MV-4-11 (cell line): ENCODE measurements at places on chromosomes 2 and 18.

DNA sequence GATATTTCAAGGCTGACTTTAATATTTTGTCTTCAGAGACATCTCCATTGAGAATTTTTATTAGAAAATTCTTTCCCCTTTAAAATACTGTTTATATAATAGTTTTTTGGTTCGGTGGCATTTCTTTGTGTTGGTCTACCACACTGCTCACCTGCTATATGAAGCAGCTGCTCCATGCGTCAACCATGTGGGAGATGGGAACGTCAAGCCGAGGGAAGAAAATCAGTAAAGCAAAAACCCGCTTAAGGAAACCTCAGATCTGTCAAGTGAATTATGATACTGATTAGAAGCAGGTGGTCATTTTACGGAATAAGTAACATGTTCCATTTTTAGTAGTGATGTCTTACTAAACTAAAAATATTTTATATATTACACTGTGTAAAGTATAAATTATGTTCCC, 5.6 kb upstream of the TMEM17 start:
- no peak for DNase-seq

DNA sequence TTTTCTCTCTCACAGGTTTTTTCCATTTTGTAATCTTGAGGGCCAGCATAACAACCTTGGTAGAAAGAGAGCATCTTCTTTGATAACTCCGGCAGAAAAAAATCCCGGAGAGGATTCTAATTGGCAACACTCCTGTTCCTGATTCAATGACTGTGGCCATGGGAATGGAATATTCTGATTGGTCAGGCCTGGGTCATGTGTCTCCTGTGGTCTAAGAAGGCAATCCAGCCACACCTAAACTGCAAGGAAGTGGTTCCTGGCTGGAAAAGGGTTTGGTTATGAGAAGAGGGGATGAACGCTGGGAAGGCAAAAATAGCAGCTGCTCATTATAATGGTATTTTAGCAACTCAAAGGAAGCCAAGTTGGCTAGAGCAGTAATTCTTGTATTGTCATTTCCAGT, 24.8 kb upstream of the ZNF638 start:
- no peak for DNase-seq

DNA sequence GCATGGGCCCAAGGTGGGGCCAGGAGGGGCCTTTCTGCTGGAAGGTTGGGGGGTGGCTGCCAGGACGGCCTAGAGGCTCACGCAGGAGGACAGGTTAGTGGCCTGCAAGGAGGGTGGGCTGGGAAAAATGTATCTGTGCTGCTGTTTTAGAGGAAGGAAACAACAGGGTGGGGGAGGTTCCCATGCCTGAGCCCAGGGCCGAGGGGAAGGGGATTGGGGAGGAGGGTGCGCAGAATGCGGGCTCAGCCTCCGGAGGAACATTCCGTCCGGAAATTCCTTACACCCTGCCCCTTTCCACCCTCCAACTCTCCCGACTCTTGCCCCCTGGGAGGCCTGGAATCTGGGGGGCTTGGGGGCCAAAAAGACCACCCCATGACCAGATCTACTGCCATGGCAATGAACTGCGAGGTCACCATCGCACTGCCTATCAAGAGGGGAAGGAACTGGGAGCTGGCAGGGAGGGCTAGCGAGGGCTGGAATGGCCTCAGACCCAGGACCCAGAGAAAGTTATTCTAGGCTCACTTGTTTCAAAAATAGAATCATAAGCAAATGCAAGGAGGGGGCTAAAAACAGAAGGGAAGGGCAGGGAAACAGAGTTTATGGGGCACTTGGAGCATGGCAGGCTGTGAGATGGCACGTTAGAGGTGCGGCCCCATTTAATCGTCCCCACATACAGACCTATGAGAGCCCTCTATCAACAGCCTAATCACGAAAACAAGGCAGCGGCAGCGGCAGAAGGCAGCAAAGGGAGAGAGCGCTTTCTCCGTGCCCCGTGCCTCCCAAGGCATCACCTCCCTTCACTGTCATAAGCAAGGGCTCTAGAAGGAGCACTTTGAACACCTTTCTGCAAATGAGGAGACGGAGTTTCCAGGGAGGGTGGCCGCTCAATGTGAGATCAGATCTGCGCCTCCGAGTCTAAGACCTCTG, 90.4 kb downstream of the TNS1 start:
- DNase-seq = no peak

GRCh38 chr18:55589625-55590291, 1.8 kb upstream of the TCF4 start:
- peak; percentile 92 for DNase-seq

GRCh38 chr2:196801674-196802261, 2.3 kb upstream of the GTF3C3 start:
- DNase-seq = no peak

- peak; percentile 64 for DNase-seq
Measured at GRCh38 chr2:191565647-191566198, 112.2 kb upstream of the NABP1 start.

DNA sequence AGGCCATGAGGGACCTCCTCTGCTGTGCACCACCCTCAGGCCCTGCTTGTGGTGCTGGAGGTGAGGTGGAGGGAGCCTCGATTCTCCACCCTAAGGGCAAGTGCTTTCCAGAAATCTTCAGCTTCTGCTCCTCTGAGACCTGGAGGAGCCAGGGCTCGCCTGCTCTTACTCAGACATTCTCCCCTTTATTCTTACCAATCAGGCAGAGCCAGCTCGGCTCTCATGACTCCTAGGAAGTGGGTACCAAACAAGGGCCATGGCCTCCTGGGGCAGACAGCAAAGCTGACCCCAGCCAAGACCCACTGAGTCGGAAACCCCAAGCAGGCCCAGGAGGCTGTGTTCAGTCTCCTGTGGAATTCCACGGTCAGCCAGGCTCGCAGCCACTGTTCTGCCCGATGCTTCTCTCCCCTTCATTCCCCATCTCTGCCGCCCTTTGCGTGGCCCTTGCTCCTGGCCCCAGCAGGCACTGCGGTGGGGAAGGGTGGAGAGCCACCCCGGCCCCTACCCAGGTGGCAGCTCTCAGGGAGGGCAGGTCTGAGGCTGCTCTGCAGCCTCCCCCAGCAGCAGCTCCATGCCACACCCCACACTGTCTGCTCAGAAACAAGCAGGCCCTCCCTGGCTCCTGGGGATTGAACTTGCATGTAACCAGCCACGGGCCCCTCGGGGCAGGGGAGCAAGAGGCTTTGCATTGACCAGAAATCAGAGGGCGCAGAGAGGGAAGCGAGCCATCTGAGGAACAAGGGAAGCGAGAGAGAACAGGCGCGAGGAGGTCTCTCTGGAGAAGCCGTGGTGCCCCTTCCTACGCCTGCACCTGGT, 24.0 kb downstream of the HS1BP3 start:
- no peak for DNase-seq

GRCh38 chr2:230881840-230882239, 17.1 kb downstream of the ITM2C start:
- no peak for DNase-seq

DNA sequence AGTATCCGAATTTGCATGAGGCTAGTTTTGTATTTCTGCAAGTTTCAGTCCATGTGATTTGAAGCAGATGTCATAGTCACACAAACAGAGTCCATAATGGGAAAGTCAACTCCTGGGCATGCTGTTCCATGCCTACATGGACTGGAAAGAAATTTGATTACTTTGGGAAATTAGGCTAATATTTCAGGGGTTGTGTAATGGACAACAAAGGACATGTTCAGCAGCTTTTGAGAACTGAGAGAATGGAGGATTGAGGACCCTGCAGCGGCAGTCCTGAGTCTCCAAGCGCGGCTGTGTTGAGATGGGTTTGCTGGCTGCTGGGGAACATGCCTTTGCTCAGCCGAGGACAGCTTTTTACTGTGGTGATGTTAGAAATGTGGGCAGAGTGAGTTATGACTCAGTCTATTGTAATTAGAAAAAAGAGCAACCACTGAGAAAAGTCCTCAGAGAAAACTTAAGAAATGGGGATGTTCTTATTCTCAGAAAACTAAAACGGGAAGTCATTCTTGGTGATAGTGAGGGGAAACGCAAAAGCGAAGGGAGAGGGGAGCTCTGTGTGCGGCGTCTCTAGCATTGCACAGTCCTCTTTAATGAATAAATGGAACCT, 149.2 kb downstream of the FAM210A start:
- DNase-seq = peak; percentile 97

- no peak for DNase-seq
Measured at GRCh38 chr2:31203916-31204315, 13.4 kb downstream of the CAPN14 start.

DNA sequence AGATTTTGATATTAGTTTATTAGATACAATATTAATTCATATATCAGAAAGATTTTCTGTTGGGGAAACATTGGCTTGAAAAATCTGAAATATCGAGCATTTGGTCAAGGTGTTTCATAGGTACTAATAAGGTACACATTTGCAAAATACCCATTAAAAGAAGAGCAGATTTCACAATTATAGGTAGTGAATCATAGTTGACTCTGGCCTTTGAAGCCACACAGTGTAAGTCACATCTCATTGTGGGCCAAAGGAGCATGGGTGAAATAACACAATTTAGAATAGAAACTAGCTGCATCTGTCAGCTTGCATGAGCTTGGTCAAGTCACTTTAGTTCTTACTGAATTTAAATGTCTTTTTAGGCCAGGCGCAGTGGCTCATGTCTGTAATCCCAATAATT, 4.9 kb downstream of the KDM3A start:
- DNase-seq = peak; percentile 18

DNA sequence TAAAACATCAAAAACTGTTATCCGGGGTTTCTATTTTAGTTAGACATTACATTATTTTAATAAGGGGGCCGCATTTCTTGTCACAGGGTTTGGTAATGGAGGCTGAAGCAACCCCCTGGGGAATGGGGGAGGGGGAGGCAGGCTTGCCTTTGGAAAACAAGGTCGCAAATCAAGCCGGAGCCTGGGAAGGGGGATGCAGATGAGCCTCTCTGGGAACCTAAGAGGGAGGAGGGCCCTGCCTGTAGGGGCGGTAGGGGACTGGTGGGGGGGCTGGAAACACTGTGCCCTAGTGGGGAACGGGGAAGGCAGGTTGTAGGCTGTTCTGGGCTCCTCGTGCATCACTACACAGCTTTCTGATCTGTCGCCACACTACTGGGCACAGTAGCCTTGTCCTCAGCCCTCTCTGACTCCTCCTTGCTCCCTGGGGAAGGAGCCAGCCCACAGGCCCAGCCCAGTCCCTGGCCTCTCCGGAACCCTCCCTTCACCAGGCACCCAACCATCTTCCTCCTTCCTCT, 170.2 kb upstream of the SMAD2 start:
- DNase-seq = no peak

GRCh38 chr2:112644933-112645309, 818 bp upstream of the SLC20A1 start:
- no peak for DNase-seq

DNA sequence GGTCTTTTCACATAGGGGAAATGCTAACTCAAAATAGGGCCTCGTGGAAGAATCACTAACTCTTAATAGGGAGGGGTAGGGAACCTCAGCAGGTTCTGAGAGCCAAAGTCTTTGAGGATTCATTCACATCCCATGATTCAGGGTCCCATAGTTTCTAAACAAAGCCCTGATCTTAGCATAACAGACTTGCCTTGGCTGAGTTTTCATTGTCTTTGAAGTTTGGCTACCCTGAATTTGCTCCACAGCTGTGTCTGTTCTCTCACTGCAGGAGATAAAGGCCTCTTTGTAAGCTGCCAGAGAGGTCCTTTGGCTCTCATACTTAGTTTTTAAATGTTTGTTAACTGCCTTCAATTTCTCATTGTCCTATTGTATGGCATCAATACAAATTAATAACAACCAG, 54.5 kb downstream of the ZDBF2 start:
- DNase-seq = no peak

DNA sequence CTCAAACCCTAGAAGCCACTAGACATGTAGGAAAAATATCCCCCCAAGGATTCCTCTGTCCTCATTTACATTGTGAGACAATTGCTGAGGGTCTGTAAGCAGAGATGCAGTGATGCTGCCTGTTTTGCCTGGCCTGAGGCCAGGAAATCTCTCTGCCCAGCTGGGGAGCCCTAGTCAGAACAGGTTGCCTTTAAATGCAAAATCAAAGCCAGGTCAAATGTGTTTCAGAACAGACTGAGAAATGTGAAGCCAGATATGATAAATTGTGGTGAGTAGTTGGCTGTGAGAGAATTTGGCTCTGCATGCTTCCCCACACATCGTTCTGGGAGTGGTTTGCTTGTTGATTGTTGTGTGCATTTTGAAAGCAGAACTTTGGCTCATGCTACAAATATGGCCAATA, 38.4 kb upstream of the NXPH2 start:
- DNase-seq = no peak

DNA sequence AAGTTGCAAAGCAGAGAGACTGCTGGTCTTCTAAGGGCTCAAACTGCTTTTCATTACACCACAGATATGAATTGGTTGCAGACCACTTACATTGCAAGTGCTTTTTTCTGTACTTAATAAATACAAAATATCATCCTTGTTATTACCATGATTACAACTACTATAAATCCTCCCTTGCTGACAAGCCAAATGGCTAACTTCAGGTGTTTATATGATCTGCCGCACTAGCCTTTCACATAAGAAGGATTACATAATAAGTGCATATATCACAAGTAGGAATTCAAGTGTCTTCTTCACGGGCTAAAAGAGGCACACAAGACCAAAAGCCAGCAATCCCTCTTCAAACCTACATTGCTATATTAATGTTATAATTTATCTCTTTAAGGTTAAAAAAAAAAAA, 373.0 kb downstream of the ZEB2 start:
- no peak for DNase-seq

DNA sequence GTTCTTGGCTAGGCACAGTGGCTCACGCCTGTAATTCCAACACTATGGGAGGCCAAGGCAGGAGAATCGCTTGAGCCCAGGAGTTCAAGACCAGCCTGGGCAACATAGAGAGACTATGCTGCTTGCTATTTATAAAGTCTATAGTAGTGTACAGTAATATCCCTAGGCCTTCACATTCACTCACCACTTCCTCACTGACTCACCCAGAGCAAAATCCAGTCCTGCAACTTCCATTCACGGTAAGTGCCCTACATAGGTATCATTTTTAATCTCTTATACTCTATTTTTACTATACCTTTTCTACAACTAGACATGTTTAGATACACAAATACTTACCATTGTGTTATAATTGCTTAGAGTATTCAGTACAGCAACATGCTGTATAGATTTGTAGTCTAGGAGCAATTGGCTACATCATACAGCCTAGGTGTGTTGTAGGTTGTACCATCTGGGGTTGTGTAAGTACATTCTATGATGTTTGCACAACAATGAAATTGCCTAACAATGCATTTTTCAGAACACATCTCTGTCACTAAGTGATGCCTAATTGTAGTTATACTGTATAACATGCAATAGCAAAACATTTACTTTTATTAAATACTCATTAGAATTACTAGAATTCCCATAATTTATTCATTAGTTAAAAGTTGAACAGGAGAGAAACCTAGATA, 8.8 kb downstream of the DHX57 start:
- DNase-seq = peak; percentile 20

DNA sequence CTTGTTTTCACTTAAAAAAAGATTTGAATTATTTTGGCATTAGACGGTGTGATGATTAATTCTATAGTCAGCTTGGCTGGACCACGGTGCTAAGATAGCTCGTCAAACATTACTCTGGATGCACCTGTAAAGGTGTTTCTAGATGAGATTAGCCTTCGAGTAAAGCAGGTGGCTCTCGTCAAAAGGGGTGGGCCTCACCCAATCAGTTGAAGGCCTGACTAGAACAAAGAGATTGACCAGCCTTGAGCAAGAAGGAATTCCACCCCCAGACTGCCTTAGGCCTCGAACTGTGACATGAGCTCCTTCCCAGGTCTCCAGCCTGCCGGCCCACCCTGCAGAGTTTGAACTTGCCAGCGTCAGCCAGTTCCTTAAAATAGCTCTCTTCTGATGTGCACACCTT, 73.4 kb downstream of the TWIST2 start:
- no peak for DNase-seq
